ENCODE measurements at places on chromosomes 4 and X.

GRCh38 chrX:19121466-19121865 lies 802 bp downstream of the ADGRG2 start:
- DNase-seq = no peak

- DNase-seq = no peak
These were observed 181.1 kb upstream of the SMIM31 start for GRCh38 chr4:164572877-164573279.

DNA sequence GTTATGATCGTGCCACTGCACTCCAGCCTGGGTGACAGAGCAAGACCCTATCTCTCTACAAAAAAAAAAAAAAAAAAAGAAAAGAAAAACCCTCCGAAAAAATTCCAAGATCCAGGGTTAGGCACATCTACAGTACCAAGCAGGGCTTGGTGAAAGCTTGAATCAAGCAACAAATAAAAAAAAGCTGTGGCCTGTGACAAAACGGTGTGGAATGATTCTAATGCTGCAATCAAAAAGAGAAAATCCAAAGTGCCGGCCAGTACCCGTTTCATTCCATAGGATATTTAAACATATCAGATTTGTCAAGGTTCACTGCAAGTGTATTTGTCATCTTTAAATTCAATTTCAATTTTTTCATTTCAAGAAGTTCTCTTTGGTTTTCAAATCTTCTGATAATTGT lies 20.5 kb downstream of the RWDD4 start:
- DNase-seq = no peak

DNA sequence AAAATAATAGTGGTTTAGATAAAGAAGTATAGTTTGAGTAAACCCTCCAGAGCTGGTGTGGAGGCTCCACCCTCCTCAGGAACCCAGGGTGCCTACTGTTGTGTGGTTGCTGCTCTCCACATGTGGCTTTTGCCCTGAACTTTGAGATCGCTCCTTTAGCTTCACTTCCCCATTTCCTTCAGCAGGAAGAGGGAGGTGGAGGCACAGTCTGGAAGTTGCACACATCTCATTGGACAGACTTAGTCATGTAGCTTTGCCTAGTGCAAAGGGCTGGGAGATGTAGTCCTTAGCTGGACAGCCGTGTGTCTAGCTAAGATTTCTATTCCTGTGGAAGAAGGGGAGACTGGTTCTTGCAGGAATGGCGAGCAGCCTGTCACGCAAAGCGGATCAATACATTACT lies 37.9 kb downstream of the RGS12 start:
- no peak for DNase-seq

GRCh38 chr4:175953960-175954521 lies 111.6 kb upstream of the WDR17 start:
- no peak for DNase-seq

GRCh38 chr4:2070421-2071251 lies 11.5 kb downstream of the NAT8L start:
- no peak for DNase-seq

GRCh38 chrX:551306-551705 lies 79.3 kb upstream of the SHOX start:
- no peak for DNase-seq

DNA sequence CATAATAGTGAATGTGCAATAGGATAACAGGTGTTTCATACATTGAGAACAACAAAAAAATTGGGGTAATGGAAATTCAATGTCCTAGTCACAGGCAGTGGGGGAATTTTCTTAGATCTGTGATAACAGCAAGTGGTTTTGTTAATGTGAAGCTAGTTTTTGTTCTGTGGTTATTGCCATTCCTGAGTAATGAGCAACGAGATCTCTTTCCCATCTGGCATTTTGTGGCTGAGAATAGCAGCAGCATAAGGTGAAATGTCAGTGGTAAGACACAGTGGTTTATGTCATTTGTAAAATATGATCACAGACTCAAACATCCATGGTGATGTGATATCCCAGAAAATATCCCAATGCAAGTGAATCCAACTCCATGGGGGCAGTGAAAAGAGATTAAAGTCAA lies 497.5 kb downstream of the KCNIP4 start:
- no peak for DNase-seq

DNA sequence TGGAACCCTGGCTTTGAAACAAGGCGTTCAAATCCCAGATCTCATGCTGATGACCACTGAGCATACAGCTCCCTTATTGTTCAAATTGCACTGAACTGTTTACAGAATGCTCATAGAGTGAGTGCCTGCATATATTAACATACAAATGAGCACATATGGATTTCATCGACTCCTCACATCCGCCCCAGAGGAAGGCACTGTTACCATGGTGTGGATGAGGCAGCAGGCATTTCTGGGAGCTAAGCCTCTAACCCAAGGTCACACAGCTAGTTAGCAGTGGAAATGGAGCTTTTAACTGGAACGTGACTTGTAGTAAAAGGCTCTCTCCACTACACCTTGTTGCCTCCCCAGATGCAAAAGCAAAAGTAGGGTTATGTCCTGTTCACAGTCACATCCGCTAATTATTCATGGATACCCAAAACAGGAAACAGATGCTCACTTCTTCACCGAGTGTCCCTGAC lies 289.7 kb downstream of the STK32B start:
- DNase-seq = no peak

DNA sequence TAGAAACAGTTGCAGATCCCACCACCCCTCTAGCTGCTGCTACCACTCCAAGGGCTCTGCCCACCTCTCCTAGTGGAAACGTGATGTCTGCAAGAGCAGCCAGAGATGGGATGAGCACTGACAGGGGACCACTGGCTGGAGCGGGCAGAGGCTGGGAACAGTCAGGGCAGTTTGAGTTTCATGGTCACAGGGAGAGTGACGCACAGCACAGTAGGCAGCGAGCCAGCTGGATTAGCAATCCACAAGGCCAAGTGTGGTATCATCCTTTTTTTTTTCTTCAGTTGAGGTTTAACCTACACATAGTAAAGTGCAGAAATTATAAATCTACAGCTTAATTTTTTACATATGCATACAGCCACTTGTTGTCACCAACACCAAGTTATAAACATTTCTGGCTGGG lies 6.4 kb upstream of the SCML2 start:
- no peak for DNase-seq

DNA sequence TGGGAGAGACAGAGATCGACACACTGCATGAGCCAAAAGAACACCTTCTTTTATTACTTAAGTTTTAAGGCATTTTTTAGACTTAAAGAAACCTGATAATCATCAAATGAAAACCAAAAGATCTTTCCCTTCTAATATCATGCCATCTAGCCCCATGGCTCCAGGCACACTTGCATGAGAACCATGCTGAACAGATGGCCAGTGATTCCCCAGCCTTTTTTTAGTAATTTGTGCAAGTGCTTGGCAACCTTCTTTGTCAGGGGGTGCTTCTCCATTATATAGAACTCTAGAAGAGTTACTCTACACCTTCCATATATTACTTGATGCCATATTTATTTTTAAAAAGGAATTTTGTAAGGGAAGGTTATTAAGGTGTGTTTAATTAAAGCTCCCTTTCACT lies 182.2 kb upstream of the TEX13C start:
- no peak for DNase-seq

DNA sequence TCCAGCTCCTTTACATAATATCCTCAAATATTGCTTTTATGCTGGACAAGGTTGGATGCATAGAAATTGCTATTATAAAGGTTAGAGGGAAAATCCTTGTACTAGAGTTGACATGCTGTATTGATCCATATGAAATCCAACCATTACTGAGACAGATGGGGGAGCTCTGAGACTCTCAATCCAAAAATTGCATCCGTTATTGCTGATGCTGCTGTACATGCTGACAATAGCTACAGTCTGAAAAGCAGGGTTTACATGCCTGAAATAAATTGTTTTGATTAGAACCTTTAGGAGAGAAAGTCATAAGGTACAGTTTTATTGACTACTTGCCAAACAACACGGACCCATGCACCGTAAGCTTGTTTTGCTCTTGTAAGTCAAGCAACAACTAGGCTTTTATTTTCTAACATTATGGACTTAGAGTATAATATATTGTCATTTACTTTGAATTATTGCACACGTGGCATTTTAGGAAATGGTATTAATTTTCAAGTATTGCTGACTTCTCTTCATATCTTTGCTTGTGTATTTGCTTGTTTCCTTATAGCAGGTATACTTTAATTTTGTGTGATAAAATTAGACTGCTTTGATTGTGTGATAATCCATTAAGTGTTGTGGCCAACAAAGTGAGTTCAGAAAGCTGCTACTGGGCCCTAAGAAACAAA lies 1365.2 kb downstream of the STIM2 start:
- DNase-seq = no peak

- DNase-seq = no peak
These were observed 120.0 kb downstream of the SPRY1 start for GRCh38 chr4:123516576-123516975.

GRCh38 chrX:133774807-133775206 lies 210.6 kb downstream of the GPC3 start:
- DNase-seq = no peak

DNA sequence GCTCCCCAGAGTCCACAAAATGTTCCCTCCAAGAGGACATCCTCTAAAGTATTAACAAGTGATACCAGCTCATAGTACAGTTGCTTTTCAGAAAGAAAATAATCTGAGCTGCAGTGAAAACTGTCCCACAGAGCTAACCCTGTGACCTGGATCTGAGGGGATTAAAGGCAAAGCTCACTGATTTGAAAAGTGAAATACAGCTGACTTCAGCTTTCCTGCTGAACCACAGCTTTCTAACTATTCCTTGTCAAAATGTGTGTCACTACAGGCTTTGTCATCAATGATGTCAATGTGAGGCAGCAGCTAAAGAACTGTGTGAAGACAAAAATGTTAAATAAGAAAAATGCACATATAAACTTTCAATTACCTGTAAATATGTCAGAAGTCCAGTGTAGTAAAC lies 36.9 kb downstream of the DCHS2 start:
- DNase-seq = no peak

GRCh38 chr4:84875636-84876371 lies 90.7 kb downstream of the WDFY3 start:
- DNase-seq = no peak

DNA sequence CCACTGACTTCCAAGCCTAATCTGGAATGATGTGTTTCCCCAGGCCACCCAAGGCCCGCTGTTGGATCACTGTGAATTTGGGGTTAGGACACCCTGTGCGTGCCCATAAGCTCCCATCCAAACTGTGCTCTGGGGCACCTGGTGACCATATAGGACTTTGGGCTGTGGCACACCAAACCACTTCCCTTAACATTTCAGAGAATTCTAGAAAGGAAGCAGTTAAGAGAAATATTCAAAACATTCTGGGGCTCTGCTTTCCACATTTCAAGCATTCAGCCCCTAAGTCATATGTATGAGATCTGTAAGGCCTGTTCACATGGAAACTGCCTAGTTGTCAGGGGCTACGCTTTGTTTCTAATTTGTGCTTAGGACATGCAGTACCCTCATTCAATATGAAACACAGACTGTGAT lies 14.4 kb downstream of the VGLL1 start:
- DNase-seq = no peak

DNA sequence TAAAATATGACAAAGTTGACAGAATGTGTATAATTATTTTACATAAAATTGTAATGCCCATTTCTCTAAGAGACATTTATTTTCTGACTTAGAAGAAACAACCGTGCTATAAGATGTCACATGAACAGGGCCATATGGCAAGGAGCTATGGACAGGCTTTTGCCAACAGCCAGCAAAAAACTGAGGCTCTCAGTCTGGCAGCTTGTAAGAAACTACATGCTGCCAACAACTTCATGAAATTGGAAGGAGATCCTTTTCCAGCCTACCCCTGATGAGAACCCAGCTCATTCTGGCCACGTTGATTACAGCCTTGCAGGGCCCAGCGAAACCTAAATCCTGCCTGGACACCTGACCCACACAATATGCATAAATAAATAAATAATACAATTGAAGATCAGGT lies 250.3 kb upstream of the ARSJ start:
- no peak for DNase-seq

GRCh38 chrX:129777218-129778030 lies 2.3 kb upstream of the SASH3 start:
- DNase-seq = no peak

DNA sequence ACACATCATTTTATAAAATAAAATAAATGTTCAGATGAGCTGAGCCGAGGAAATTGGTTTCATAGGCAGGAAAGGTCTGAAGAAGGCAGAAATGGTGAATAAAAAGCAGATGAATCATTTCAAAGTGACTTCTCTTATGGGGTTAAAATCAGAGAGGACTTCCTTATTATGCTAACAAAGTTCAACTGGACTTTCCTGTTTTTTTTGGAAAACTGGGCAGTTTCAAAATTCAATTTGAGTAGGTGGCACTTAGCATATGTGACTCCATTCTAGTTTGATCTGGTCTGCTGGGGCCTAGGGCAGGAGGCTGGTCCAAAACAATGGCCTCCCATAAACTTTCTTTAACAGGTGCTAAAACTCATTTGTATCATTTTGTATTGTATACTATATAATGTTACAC lies 1794.9 kb upstream of the TENM3 start:
- no peak for DNase-seq

GRCh38 chr4:76035141-76035540 lies 729 bp downstream of the CXCL11 start:
- DNase-seq = no peak

DNA sequence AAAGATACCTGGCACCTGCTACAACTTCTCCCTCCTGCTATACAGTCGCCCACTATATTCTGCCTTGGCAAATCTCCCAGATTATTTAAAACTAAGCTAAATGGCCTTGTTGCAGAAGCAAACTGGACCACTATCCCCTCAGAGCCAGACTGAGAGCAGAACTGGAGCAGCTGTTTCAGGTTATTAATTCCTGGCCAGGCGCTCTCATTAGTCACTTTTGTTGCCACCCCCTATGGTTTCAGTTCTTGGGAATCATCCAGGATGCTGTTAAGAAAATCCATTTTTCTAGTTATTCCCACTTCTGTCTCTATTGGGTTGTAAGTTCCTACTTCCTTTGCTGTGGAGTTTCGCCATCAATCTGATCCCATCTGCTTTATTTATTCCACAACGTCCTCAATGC lies 30.1 kb downstream of the ADGRA3 start:
- no peak for DNase-seq

DNA sequence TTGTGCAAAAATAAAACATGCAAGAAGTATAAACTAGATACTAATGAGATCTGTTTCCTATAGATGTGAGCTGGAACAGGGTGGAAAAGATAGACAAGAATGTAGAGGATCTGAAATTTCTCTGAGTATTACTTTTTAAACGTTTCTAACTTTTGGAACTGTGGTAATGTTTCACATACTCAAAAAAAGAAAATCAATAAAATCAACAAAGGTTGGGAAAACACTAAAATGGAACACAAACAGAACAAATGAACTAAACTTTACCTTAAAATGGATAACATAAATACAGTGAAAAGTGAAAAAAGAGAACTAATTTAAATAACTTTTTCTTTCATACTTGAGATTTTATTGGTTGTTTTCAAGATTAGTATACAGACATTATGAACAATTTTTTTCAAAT lies 32.0 kb upstream of the MBNL3 start:
- no peak for DNase-seq

DNA sequence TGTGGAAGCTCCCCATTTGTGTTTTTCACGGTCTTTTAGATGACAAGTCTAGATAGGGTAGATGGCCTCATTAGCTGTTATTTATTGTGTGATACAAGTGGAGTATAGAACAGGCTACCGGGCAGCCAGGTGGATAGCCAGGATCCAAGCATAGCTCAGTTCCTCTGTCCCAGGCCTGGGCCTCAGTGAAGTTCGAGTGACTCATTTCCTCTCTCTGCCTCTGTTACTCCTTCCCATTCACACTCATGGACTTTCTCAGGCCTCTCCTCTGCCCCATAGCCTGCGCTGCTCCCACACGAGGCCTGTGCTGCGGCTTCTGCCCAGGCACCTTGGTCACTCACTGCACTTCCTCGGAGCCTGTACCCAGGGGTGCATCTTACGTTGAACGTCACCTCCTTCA lies 54.5 kb downstream of the TENM3 start:
- DNase-seq = no peak
